ENCODE measurements at places on chromosomes 5 and 9.

DNA sequence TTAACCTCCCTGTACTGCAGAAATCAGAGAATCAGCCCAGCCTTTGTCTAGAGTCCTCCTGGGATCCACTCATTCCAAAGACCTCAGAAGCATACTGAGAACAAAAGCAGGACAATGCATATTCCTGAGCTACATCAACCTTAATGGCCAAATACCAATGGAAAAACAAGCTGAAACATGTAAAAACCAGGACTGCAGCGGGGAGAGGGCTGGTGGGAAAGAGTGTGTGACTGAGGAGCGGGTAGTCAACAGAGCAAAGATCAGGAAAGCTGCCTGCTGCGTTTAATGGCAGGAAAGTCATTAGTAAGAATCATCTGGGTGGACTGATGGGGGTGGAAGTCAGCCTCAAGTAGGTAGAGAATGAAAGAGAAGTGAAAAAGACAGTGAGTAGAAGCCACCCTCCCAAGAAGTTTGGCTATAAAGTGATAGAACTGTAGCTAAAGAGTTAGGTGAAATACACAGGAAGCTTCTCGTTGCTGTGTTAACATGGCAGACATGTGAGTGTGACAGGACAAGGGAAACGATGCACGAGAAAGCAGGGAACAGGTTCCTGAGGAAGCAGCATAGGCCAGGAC, 88.1 kb downstream of the OTULIN start:
- no peak for DNase-seq

DNA sequence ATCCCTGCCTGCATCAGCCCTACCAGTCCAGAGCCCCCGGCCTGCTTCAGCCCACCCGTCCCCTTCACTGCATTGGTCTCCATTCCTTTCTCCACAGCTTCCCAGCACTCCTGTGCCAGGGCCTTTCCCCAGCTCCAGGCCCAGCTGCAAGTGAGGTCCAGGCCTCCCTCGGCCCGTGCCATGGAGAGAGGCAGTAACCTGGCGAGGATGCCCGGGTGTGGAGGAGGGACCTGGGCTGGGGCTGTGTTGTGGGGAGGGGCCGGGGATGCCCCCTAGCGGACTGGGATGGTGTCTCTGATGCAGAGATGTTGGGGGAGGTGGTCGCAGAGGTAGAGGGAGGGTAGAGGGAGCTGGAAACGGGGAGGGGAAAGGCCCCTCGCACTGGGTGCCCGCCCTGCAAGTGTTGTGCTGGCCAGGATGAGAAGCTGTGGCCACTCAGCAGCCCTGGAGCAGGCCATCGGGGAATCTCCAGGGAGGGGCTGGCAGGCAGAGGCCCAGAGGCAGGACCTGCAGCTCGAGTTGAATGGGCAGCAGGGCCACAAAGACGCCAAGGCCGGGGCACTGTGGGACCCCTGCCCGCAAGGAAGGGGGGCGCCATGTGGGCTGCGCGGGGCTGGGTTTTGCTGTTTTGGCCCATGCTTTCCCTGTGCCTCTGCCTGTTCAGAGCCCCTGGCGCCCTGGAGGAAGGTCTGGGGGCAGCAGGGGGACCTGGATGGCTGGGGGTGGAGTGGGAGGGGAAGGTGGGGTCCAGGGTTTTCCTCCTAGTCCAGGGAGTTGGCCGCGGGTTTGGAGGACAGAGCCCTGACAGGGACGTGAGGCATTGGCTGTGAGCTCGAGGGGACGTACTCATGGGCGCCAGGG, 26.0 kb upstream of the NKD2 start:
- DNase-seq: no peak

- no peak for DNase-seq
These were observed 1821.0 kb downstream of the EFNA5 start for GRCh38 chr5:105849701-105850100.

DNA sequence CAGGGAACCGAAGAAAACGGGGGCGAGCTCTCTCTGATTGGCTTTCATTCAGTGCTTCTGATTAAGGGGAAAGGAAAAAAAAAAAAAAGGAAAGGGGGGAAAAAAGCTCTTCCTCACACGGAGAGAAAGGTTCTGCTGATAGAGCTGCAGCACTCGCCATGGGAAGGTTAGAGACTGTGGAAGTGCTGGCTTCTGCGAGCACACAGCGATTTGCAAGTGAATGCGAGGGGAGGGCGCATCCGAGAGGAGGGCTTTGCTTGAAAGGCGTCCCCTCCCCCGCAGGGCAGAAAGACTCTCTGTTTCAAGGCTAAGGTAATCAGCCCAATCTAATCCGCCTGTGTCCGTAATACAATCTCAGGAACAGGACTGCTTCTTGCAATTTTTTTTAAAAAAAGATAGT, at the start of gene CDH10:
Gene CDH10, minus strand, starts transcription at position 218 of the 400 bp plus-strand sequence. CDS start 51,488 bp downstream, outside the sequence.
- no peak for DNase-seq

DNA sequence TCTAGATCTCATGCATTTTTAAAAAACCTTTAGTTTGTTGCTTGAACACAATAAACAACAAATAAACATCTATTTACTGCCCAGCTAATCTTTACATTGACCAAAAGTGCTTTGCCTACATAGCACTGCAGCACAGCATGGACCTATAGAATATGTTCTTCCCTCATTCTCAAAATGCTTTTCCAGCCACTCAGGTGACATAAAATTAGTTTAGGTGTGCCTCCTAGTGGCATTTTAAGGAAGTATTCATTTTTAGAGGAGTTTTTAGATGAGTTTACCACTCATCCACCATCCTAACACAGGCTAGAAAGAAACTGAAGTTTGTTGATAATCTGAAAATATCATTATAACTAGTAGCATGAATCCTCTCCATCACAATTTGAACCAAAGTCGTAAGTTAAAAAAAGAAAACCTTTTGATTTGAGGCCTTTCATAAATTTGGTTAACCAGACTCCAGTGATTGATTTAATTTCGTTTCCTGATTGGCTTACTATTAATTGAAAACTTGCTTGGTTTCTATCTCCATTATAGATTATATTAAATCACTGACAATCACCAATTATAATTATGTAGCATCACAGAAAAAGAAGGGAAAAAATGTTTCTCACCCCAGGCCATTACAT, 12.6 kb downstream of the PLGRKT start:
- no peak for DNase-seq

DNA sequence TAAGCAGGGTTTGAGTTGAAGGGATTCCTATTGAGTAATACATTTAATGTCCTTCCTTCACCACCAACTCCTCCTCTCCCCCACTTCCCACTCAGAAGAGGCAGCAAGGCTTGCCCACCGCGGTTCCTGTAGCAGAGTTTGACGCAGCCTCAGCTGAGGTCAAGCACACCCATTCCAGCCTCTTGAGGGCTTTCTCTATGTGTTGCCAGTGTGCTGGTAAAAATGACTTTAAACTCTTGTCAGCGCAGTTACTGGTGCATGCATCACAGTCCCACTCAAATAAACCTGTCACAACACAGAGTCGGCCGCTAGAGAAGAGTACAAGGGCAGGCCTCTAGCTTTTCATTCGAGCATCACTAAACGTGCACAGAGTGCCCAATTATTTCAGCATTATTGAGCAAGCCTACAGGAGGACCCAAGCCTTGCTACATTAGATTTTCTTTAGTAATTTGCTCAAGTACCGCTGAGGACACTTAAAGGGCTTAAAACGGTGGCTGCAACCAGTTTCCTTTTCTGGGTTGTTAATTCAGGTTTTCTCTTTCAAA, 79.6 kb downstream of the TLE4 start:
- DNase-seq: no peak

DNA sequence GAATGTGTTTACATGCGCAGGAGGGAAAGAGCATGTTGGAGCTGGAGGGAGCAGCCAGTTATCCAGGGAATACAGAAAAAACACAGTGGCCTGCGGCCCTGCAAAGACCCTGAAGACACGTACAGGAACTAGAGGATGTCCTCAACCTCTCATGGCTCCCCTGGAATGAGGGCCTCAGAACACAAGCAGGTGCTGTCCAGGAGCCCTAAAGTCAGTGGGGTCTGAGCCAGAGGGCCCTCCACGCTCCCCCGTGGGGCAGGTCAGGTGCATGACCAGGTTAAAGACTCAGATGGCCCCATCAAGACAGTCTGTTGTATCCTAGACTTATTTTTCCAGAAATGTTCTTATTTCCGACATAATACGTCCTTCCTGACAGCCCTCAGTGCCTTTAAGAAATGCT, 106.9 kb downstream of the ROR2 start:
- DNase-seq: no peak

DNA sequence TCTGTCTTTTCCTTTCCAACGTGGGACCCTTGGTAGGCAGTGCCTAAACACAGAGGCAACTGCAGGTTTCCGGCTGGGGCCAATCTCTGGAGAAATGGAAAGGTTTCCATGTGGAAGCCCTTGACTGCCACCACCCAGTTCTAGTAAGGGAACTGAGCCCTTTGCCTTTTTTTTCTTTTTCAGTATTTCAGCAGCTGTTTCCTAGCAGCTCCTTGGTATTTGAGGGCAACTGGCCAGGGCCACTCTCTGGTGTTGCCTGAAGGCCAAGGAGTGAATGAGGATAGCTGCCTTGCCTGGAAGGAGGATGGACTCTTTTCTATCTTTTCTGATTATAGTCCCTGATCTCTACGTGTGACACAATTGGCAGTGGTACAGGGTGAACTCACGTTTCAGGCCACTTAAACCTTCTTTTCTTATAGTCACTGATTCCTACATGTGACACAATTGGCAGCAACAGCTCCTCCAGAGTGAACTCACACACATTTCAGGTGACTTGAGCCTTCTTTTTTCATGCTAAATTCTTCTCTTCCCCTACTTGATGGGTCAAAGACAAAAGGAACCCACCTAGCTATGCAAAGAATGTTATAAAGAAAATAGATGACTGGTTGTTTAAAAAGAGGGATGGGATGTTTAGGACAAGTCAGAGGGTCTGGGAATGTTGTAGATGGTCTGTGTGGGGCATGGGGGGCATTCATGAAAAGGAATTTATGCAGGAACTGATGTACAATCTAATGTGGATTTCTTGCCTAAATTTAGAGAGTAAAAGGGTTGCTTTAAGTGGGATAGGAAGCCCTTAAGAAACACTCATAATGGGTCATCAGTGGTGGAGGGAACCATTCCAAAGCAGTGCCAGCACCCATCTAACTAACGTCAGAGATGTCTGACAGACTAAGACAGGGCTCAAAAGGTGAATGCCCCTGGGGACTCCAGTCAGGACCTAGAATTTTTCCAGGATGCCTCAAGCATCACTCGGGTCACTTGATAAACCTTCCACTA, 190.1 kb downstream of the TMEM232 start:
- no peak for DNase-seq

- no peak for DNase-seq
These were observed 65.2 kb downstream of the PPARGC1B start for GRCh38 chr5:149795360-149795759.

DNA sequence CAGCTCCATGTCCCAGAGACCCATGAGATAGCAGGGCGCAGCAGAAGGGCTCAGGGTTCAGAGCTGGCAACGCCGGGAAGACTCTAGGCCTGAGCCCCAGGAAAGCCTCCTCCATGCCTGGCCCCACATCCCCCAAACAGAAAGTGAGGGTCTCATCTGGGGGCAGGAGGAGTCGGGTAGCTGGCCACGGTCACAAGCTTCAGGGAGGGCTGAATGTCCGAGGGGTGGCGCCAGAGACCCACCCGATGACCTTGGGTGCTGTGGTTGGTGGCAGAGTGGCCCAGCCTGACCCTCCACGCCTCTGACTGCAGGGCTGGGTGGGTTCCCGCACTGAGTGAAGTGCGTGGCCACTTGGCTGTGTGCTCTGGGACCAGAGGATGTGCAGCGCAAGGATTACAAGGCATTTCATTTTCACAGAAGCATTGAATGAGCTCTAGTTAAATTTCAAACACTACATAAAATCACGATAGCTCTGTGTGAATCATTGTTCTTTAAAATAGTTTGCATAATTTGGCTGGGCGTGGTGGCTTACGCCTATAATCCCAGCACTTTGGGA, 3.0 kb downstream of the C8G start:
- DNase-seq: no peak

GRCh38 chr9:35793461-35793860, 2.1 kb downstream of the NPR2 start:
- DNase-seq: no peak

- DNase-seq: no peak
These were observed 189.4 kb downstream of the TENT4A start for GRCh38 chr5:6902597-6902996.

- DNase-seq: no peak
These were observed 18.8 kb upstream of the CPEB4 start for GRCh38 chr5:173869316-173869715.

DNA sequence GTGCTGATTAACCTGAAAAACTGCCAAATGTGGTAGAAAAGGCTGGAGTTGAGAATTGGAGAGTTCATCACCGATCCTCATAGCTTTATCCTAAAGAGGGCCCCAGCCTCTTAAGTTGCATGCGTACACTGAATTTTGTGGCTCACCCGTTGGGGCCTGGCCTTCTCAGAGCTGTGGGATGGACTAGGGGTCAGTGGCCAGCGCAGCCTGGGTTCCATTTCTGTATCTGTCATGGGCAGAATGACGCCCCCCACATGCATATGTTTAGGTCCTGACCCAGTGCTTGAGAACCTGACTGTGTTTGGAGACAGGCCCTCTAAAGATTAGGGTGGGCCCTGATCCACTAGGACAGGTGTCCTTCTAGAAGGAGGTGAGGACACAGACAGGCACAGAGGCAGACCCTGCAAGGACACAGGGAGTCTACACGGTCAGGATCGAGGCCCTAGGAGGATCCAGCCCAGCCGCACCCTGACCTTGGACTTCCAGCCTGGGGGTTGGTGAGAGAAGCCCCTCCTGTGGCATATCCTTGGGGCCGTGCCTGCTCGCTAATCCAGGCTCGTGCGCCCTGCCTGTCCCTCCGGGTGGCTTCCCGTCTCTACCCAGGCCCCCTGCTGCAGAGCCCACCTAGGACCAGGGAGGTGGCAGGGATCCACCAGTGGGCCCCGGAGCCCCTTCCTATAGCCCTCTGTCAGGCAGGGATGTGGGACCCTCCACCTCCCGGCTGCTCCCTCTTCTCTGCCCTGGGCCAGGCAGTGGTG, 32.2 kb downstream of the NDUFS6 start:
- no peak for DNase-seq

DNA sequence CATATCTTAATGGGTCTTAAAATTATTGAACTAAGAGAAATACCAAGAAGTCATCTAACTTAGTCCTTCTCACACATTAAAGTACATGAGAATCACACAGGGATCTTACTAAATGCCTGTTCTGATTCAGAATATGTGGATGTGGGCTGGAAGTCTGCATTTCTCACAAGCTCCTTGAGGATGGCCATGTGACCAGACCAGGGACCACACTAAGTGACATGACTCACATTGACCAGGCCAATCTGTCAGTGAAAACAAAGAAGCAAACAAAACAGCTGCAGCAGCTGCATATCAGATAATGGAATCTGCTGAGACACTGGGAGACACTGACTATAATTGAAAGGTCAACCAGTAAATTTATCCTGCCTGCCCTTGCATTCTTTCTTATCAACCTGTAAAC, 110.5 kb downstream of the ADAMTS12 start:
- no peak for DNase-seq

DNA sequence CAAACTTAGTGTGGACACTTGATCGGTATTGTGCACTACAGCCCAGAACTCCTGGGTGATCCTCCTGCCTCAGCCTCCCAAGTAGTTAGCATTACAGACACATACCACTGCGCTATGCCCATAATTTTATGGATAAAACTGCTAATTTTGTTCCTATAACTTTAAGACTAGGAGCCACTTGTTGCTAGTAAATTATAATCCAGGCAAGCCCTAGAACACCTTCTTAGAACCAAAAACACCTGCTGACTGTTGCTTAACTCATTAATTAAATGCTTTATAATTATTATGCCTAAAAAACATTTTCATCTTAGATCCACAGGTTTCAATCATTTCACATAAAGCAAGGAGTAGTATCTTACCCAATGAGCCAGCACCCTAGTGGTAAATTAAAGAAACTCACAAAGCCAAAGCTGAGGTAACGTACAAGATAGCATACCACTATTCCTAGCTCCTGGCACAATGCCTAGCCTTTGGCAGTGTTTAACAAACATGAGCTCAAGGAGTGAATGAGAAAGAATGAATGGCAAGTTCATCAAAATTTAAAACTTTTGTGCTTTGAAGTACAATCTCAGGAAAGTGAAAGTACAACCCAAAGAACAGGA, 5.4 kb downstream of the MRPS27 start:
- DNase-seq: no peak
